Pulmonary artery endothelial cell (primary cell): ENCODE measurements at places on chromosomes 1 and 21.

- no peak for DNase-seq
Measured at GRCh38 chr1:212233321-212233720, 51.9 kb upstream of the PPP2R5A start.

GRCh38 chr1:185823467-185823866 lies 89.3 kb downstream of the HMCN1 start:
- no peak for DNase-seq

- DNase-seq = no peak
Measured at GRCh38 chr21:43345746-43346409, 81.1 kb downstream of the SIK1 start.

DNA sequence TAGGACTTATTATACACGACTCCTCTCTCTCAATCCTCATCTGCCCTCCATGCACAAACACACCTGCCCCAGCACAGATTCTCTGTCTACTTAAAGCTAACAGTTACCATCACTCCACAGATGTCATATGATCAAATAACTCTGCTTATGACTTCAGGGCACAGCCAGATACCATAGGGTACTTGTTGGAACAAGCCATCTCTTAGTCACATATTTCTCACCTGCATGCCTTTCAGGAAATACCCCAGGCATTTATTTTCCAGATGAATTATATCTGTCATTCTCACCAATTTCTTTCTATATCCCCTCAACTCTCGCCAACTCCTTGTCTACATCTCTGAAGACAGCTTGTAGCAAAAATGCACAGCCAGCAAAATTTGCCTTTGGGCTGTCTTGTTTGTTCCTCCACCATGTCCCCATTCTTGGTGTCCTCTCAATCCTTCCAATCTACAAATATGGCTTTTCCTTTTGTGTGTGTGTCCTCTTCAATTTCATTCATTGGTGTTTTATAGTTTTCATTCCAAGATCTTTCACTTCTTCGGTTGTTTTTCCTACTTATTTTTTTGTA lies 353.9 kb upstream of the CAMK1G start:
- no peak for DNase-seq

GRCh38 chr1:206568779-206569352 lies 43.4 kb downstream of the EIF2D start:
- no peak for DNase-seq

DNA sequence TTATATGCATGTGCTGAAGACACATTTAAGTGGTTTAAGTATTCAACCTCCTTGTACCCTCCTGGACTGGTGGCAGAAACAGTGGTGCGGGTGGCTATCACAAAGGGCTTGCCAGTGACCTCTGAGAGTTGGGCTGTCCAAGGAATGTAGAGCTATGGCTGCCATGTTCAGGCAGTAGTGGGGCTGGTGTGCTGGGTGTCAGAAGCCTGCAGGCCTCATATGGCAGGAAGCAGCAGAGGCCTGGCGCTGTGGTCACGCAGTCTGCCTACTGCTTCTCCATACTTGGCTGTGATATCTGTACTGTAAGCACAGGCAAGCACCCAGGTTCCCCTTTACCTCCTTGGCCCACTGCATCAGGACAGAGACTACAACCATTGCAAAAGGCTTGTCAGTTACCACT lies 870.0 kb downstream of the LRRIQ3 start:
- no peak for DNase-seq

GRCh38 chr1:31786366-31787060 lies 22.4 kb upstream of the ADGRB2 start:
- DNase-seq = no peak

GRCh38 chr1:203308328-203308922 lies 3.1 kb downstream of the BTG2 start:
- DNase-seq = no peak

DNA sequence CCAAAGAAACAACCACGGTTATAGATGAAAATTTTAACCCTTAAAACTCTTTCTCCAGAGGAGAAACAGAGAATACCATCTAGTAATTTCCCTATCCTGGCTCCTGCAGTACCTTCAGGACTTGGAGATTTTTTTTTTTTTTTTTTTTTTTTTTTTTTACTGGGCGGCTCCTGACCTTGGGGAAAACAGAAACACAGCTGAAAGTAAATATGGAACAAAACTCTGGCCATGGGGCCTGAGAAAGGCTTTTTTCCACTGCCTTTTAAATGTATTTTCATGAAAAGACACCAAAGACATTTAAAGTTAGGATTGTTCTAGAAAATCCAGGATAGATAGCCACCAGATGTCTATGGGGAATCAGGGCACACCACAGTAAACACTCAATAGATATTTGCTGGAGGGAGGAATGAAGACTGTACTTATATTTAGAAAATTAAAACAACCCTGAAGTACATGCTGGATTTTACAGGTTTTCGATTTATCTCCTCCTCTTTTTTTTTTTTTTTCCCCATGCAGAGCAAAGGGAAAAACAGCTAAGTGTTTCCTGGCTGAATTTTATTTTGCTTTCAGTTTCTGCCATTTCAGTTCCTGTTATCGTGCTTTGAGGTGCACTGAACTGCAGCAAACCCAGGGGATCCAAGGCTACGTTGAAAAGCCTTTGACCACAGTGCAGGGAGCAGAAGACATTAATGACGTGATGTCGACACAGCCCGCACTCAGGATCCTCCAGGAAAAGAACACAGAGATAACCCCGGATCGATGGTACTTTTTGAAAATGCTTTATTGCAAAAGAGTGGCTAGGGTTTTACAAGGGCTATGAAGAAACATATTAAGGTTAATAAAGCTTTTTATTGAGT lies 35.7 kb upstream of the CNN3 start:
- no peak for DNase-seq

DNA sequence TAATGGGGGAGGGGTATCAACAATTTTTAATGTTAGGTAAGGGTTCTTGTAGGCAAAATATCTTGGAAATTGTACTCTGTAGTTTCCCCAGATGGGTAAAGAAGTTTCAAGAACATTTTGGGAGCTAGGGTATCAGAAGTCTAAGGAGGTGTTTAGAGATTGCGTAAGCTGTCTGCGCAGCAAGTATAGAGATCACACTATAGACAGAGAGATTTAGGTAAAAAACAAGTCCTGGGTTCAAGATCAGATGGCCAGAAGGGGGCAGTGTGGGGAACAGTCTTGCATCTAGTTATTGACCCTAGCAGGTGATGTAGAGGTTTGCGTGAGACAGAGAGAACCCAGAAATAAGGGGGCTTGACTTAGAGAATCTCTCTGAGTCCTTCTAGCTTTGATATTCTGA lies 80.8 kb downstream of the S1PR1 start:
- no peak for DNase-seq

- DNase-seq = no peak
Measured at GRCh38 chr1:229943988-229944743, 122.9 kb upstream of the GALNT2 start.

GRCh38 chr1:56206391-56206790 lies 373.0 kb downstream of the PLPP3 start:
- no peak for DNase-seq

- no peak for DNase-seq
Measured at GRCh38 chr1:51000160-51000559, 30.1 kb downstream of the CDKN2C start.

DNA sequence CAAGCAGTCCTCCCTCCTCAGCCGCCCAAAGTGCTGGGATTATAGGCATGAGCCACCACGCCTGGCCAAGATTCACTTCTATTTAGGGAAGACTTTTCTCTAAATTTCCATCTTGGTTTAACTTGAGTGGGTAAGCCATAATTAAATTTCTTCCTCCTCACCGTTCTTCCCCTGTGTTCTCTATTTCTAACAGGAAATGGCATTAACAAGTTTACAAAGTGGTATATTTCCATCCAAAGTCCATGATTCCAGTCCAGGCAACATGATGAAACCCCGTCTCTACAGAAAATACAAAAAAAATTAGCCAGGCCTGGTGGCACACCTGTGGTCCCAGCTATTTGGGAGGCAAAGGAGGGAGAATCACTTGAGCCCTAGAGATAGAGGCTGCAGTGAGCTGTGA lies 92.1 kb downstream of the ZFYVE9 start:
- DNase-seq = no peak

DNA sequence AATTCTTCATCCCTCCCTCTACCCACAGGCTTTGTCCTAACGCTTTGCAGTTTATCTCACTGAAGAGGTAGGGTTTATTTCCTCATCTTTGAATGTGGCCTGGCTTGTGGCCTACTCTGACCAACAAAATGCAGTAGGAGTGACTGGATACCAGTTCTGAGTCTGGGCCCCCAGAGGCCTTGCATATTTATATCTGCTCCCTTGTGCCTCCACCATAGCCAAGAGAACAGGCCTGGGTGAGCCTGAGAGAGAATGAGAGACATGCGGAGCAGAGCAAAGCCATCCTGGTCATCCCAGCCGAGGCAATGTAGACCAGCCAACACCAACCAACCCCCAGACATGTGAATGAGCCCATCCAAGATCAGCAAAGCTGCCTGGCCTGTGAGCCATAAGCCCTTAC lies 30.3 kb downstream of the SMIM12 start:
- no peak for DNase-seq

DNA sequence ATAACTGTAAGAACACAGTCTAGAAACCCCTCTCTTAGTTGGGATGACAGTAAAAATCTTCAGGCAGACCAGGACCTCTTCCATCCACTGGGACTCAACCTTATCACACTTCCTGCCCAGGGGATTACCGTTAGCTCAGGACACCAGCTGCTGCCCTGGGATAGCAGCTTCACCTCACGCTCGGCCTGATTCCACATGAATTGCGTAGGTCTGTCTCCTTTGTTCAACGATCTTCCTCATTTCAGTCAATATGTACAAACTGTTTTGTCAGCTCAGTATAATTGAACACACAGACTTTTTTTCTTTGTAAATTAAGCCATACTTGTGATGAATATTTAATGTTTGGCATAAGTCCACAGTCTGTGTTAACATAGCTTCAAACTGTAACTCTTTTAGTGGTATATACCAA lies 290.4 kb downstream of the GRIK1 start:
- no peak for DNase-seq

- DNase-seq = peak; percentile 72
Measured at GRCh38 chr1:100597061-100597741, 59.3 kb downstream of the GPR88 start.

GRCh38 chr1:218878369-218878768 lies 295.3 kb upstream of the LYPLAL1 start:
- DNase-seq = peak; percentile 53

DNA sequence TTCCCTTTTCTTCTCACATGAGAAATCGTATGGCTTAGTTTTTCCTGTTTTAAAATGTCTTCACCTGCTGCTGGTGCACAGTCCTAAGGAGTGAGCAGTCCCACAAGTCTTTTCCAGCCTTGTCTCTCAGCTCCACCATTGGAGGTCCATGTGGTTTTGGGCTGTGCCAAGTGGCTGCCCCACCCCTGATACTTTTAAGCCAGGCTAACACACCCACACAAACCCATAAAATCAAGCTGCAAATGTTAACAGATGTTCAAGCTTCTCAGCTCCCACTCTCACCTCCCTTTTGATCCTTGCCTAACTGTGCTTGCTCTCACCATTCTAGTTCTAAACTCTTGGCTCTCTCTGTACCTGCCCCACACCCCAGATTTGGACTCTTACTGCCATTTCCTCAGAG lies 74.5 kb upstream of the COL24A1 start:
- DNase-seq = no peak

DNA sequence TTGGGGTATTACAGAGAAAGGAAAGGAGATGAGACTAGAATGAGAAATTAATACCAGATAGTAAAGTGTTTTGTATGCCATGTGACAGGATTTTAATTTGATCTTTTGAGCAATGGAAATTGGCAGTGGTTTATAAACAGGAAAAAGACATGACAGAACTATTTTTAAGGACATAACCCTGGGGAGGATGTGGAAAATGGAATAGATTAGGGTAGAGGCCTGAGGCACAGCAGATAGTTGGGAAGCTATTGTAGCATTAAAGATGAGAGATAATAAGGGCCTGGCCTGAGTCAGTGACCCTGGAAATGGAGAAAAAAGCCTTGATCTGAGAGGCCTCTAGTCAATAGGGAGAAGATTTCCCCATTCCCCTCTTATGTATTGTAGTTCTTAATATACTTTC lies 22.1 kb upstream of the KCNA3 start:
- DNase-seq = no peak

DNA sequence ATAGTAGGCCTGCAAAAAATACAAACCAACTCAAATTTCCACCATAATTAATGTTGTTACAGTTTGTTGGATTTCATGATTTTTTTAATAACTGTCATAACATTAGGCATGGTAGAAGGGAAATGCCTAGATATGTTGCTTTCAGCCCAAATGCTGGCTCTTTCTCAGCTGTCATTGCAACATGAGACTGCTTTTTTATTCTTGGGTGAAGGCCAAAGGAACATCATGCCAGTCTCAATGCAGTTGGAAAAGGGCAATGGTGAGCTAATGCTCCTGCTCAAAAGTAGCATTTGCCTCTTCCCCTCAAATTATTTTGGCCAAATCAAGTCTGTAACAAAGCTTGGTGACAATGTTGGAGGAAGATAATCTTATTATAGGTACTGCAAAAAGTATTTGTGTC lies 877.7 kb upstream of the PRMT6 start:
- DNase-seq = no peak

DNA sequence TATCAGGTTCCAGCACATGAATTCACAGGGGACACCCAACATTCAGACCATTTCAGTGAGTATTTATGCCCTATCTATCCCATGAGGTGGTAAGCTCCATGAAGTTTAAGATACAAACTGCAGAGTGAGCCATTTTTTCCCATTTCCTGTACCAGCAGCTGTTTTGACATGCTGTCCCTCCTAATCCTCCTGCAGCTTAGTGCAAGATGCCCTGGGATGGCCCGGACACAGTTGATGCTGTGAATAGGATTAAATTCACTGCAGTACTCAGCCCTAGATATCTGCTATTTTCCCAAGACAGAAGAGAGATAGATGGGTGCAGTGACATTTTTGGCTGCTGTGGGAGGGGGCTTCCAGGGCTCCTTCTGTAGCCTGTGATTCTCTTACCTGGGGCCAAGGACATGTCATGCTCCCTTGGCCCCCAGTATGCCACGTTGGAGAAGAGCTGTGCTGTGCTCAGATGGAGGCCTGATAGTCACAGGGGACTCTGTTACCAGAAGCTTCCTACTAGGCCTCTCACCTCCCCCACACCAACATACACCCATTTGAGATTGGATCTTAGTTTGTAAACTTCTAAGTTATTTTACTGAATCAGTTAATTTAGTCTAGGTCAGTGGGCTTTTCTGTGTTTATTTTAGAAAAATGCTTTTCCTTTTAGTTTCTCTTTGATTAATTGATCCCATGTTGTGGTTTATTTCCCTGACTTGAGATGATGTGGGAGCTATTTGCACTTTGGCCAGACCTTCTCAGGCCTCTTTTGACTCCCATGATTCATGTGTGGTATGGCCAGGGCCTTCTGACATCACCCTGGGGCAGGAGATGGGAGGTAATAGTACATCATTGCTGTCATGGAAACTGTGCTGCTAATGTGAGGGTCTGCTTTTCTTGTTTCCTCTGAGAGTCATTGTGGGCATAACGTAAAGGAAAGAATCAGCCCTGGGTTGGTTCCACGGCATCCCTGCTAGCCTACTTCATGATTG lies 92.6 kb downstream of the ST3GAL3 start:
- DNase-seq = no peak

GRCh38 chr21:46492851-46493250 lies 34.2 kb downstream of the DIP2A start:
- no peak for DNase-seq

DNA sequence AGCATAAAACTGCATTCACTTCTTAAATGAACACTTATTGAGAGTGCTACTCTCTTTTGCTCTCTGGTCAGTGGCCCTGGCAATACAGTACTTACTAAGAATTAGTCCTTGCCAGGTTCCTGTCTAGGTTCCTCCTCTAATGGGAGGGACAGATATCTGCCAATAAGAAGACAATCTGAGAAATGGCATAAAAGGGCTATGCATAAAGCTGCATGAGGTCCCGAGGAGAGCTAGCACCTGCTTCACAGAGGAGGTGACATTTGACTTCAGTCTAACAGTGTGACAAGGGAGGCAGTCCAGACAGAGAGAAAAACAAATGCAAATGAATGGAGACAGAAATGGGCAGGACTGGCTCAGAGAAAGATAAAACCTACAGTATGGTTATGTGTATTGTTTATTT lies 357.1 kb upstream of the SGIP1 start:
- DNase-seq = no peak
